NCI-H2227 treated with DMSO at 0.1 percent for 48 hours (cell line): ENCODE measurements at places on chromosomes 12 and 14.

- no peak for DNase-seq
Observed at GRCh38 chr12:32476446-32476845, 77.1 kb downstream of the FGD4 start.

GRCh38 chr14:82504894-82505293 is 971.2 kb upstream of the SEL1L start:
- DNase-seq, result no peak

DNA sequence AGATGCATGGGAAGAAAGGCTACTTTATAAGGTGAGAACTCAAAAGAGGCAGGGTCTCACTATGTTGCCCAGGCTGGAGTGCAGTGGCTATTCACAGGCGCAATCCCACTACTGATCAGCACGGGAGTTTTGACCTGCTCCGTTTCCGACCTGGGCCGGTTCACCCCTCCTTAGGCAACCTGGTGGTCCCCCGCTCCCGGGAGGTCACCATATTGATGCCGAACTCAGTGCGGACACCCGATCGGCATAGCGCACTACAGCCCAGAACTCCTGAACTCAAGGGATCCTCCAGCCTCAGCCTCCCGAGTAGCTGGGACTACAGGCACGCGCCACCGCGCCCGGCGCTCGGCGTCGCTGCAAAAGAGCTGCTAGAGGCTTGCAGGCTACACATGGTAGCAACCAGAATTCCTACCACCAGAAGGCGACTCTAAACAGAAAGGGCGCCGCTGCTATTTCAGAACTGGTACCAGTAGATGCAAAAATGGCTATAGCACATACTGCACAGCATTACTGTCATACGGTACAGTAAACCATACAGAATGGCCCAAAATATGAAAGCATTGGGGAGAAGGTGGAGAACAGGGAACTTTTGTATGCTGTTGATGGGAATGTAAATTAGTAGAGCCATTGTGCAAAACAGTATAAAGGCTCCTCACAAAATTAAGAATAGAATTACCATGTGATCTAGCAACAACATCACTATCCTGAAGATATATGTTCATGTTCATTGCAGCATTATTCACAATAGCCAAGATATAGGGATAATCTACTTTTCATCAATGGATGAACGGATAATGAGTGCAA is 1.2 kb upstream of the NEMF start:
- DNase-seq, result peak; percentile 80

DNA sequence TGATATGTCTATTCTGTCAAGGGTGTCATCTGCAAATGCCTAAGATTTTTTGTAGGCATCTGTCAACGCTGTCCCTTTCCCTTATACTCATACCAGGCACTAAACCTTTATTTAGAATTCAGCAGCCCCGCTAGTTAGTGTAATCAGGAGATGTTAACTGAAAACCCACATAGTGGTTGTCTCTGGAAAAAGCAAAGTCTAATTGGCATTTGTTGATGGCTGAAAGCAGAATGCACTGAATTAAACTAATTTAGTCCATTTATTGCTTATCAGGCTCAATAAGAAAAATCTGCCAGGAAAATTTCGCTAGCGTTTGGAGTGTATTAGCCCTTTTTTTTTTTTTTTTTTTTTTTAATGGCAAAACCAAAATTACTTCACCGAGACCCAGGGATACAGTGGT is 34.5 kb downstream of the TDP1 start:
- DNase-seq, result no peak

DNA sequence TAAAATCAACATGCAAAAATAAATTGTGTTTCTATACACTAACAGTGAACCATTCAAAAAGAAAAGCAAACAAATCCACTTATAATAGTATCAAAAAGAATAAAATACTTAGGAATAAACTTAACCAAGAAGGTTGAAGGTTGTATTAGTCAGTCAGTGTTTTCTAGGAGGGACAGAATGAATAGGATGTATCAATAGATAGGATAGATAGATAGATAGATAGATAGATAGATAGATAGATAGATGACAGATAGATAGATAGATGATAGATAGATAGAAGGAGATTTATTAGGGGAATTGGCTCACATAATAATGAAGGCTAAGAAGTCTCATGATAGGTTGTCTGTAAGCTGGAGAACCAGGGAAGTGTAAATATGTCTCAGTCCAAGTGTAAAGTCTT is 37.2 kb upstream of the MON2 start:
- no peak for DNase-seq

GRCh38 chr14:68368850-68369249 is 424.0 kb downstream of the ZFP36L1 start:
- no peak for DNase-seq

GRCh38 chr12:114974333-114974732 is 290.4 kb upstream of the TBX3 start:
- no peak for DNase-seq

- no peak for DNase-seq
Observed at GRCh38 chr14:99348816-99349614, 77.0 kb upstream of the BCL11B start.

DNA sequence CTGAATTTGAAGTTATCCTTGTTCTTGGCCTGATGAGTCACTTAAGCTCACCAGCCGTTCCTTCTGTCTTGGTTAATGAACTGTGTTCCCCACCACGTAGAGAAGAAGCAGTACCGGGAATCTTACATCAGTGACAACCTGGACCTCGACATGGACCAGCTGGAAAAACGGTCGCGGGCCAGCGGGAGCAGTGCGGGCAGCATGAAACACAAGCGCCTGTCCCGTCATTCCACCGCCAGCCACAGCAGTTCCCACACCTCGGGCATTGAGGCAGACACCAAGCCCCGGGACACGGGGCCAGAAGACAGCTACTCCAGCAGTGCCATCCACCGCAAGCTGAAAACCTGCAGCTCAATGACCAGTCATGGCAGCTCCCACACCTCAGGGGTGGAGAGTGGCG is 68.2 kb downstream of the FRMD6 start:
- DNase-seq, result no peak

- DNase-seq, result no peak
Observed at GRCh38 chr12:93696462-93696861, 19.3 kb downstream of the CRADD start.

- DNase-seq, result no peak
Observed at GRCh38 chr12:92297932-92298696, 152.5 kb upstream of the BTG1 start.

DNA sequence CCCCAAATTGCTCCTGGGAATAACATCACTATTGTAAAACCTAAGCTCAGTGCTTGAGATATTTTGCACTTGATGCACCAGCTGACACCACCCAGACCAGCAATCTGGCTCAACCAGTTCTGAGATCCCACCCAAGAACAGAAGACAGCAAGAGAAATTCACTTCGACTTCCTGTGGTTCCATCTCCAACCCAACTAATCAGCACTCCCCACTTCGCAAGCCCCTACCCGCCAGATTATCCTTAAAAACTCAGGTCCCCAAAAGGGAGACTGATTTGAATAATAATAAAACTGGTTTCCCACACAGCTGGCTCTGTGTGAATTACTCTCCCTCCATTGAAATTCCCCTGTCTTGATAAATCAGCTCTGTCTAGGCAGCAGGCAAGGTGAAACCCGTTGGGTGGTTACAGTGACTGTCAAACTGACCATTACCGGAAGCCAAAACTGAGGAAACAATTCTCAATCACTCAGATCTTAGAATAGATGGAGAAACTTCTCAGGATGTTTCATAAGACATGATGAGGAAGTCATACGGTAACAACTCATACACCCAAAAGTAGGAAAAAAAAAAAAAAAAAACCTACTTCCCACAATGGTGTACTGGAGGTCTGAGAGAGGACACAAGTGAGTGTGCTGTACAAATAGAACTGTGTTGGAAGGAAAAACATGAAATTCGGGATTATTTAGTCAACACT is 92.4 kb downstream of the TMTC1 start:
- DNase-seq, result no peak

- DNase-seq, result no peak
Observed at GRCh38 chr12:77231501-77231918, 166.1 kb upstream of the E2F7 start.

DNA sequence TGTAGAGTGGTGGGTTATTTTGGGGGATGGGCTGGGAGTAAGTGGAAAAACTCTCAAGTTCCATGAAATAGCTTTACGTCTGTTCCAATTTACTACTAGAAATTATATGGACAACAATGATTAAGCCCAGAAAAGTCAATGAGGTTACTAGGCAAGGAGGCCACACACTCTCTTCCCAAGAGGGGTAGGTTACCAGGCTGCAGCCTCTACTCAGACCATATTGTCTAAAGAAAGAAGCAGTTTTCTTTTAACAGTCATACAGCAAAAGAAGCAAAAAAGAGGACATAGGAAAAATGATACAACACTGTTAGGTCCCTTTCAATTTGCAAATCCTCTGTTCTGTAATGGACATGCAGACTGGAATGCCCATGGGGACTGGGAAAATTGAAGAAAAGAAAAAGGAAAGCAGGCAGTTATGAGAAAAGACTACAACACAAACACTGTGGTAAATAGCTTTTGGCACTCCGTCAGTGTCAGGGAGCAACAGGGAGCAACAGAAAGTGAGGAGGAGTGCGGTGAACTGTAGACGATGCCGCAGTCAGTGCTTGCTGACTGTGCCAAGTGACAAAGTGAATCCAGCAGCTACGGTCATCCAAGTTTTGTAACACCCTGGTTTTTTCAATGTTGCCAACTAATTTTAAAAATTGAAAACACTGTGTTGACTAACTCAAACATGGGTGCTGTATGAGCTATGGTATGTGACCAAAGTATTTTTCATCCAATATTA is 39.8 kb upstream of the HMGA2 start:
- no peak for DNase-seq

DNA sequence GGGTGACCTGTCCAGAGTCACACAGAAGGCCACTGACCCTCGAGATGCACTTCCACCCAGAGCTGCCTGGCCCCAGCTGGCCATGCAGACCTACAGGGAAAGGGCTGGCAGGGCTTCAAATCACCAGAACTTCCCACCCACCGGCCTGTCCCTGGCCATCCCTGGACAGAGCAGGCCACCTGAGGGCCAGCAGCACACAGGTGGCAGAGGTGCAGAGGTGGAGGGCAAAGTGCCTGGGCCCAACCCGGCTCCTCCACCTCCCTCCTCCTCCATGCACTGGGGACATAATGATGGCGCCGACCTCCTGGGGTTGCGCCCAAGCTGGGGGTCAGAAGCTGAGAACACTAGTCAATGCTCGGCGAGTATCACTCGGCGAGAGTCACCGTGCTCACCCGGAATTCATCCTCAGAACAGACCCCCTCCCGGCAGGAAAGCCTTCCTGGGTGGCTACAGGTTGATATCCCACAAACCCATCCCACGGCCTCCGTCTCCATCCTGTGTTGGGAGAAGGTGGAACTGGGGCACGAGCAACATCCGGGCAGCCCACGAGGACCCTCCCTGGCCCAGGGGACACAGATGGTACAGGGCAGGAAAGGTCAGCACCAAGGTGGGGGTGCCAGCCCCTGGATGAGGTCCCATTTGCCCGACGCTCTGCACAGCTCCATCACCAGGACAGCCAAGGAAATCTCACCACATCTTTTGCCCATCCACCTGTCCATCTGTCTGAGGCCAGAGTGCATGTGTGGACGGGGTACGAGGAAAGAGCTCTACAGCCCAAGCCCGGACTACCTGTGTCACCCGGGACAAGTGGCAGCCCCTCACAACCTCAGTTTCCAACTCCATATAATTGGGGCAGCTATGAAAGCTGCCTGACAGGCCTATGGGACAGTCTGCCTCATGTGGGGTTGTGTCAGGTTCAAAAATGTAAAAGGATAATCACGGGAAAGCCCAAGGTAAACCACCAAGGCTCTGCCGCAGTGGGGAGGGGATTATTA is 10.8 kb downstream of the BEGAIN start:
- no peak for DNase-seq

DNA sequence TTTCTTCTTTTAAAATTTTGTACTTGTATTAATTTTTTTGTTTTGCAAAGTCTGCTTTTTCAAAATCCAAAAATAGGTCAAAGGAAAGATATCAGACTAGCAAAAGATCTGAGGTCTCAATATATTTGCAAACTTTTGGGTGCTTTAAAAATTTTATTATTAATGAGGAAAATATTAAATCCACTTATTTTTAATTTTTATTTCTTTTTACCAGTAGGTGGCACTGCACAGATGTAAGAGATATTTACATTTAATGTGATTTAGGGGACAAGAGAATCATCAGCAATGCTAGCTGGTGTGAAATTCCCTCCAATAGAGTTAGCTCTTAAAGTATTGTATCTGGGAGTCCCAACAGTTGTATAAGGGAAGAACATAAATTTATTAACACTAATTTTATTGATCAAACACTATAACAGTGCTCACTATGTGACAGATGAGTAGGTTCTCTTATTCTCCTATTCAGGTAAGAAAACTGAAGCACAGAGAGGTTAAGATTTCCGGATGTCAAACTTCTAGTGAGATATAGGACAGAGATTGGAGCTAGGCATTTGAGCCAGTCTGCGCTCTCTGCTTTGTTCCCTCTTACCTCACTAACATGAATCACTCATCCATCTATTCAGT is 30.5 kb downstream of the ALX1 start:
- no peak for DNase-seq

GRCh38 chr12:116267948-116268347 is 9.5 kb downstream of the MED13L start:
- DNase-seq, result no peak

DNA sequence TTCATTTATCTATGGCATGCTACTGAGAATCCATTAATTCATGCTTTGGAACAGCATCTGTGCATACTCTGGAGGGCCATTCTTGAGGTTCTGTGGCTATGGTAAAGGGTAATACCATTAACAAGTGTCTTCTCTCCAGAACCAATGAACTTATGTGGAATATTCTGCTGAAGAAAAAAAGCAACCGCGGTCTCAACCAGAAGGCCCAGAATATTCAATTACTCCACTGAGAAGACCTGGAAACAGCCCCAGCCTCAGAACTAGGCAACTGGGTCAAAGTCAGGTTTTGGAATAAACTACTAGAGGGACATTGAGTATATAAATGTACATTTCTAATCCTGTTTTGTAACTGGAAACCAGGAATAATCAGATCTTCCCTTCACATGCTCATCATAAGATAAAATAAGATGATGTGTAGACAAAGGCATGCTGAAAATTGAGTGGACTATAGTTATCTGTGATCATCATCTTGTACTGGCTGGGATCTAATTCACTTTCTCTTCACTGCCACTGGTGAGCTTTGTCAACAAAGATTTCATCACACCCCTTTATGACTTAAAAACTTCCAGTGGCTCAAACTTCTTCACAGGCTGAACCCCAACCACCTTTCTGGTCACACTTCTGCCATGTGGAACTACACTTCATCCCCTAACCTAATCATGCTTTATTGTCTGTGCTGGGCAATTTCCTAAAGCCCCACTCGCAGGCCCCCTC is 6.0 kb downstream of the SPTB start:
- DNase-seq, result no peak

GRCh38 chr12:3962631-3963483 is 89.7 kb upstream of the PARP11 start:
- no peak for DNase-seq

DNA sequence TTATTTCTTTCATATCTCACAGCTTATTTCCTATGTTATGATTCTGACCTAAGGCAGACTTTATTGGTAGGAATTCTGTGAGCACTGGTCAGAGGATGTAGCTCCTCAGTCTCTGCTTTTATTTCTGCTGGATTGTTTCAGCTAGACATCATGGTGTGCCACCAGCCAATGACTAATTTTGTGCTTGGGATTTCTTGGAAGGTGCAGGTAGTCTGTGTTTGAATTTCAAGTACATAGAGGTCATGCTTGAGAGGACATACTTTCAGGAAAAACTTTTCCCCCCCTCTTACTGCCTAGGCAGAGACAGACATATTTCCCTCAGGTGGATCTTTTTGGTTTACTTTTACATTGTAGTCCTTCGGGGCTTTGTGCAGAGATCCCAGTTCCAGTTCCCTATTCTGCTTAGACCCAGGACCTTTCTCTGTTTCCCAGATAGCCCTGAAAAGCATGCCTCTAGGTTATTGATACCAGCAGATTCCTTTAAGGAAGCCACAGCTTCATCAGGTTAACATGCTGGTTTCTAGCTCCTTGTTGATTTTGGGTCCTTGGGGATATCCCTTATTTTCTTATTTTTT is 28.6 kb downstream of the BRMS1L start:
- DNase-seq, result no peak
